ENCODE measurements at places on chromosomes 2 and 18. TPM values are rescaled to one million over a fixed set of nuclear protein-coding genes. Genes with fewer than 3 reads are reported as not detected.
A peak's percentile ranks its signal among the peaks of the same experiment; 100 is the strongest.

DNA sequence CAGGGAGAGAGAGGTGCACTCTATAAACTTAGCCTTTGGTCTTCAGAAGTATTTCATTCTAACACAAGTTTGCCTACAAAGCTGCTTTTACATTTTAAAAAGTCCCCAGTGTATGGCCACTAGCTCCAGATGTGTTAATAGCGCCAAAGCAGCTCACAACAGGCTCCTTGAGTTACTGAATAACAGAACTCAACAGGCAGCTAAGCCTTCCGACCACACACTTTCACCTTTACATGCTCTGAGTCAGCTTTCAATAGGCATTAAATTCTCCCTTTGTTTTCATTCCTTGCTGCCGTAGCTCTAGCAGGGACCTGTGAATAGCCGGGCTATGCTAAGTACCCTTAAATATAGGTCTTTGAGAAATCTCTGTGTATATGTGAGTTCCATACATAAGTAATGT is 262.8 kb upstream of the PARD3B start:
- DNase-seq, result no peak
- no peaks in the 10 kb centered on the region for H3K27me3 ChIP-seq
- H3K4me3 ChIP-seq, result no peak overlapping the region
- H3K27ac ChIP-seq, result no peak overlapping the region
- no peaks in the 10 kb centered on the region for H3K36me3 ChIP-seq

POTEC gene
- not detected for total RNA-seq

CNDP1 gene
- total RNA-seq, result 0.60 TPM

DNA sequence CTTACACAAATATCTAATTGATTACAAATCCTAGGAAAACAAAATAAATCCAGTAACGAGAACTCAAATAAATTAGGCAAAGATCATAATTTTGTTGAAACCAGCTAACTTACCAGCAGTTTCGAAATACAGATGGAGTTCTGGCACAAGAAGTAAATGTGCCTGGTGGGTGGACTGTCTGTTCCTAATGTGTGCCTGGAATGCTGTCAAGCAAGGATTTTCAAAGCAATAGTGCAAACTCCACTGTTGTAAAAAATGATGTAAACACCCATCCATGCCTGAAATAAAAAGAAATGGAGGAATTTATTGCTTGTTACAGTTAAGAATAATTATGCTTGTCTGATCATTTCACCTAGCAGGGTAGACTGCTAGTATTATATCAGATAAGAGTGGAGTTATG is 423.9 kb upstream of the MAP2 start:
- DNase-seq, result no peak
- no peaks in the 10 kb centered on the region for H3K36me3 ChIP-seq
- H3K27ac ChIP-seq, result no peak overlapping the region
- no peaks in the 10 kb centered on the region for H3K27me3 ChIP-seq
- H3K4me3 ChIP-seq, result no peak overlapping the region

GRCh38 chr2:49021271-49021670 is 133.0 kb downstream of the FSHR start:
- no peaks in the 10 kb centered on the region for H3K36me3 ChIP-seq
- no peaks in the 10 kb centered on the region for H3K27me3 ChIP-seq
- DNase-seq, result no peak
- no peaks in the 10 kb centered on the region for H3K4me1 ChIP-seq
- H3K27ac ChIP-seq, result no peak overlapping the region

POTEJ gene
- not detected for total RNA-seq

- DNase-seq, result no peak
- H3K4me1 ChIP-seq, result no peaks in the 10 kb centered on the region
- H3K36me3 ChIP-seq, result no peaks in the 10 kb centered on the region
Measured at GRCh38 chr2:191222952-191223351, 22.3 kb upstream of the MYO1B start.

AQP4 gene
- not detected for total RNA-seq

- no peaks in the 10 kb centered on the region for H3K27me3 ChIP-seq
- no peak overlapping the region for H3K27ac ChIP-seq
- no peak overlapping the region for H3K4me3 ChIP-seq
- H3K4me1 ChIP-seq, result no peaks in the 10 kb centered on the region
- peaks cover 77% of the 10 kb centered on the region for H3K36me3 ChIP-seq
Measured at GRCh38 chr2:26193578-26194231, 20.8 kb downstream of the GAREM2 start.

LBX2 gene
- total RNA-seq, result 1.8 TPM

GRCh38 chr2:80348078-80348477 is 43.5 kb upstream of the LRRTM1 start:
- H3K27me3 ChIP-seq, result no peaks in the 10 kb centered on the region
- H3K4me3 ChIP-seq, result no peak overlapping the region
- H3K4me1 ChIP-seq, result no peaks in the 10 kb centered on the region
- DNase-seq, result no peak
- H3K27ac ChIP-seq, result no peak overlapping the region
- no peaks in the 10 kb centered on the region for H3K36me3 ChIP-seq

DNA sequence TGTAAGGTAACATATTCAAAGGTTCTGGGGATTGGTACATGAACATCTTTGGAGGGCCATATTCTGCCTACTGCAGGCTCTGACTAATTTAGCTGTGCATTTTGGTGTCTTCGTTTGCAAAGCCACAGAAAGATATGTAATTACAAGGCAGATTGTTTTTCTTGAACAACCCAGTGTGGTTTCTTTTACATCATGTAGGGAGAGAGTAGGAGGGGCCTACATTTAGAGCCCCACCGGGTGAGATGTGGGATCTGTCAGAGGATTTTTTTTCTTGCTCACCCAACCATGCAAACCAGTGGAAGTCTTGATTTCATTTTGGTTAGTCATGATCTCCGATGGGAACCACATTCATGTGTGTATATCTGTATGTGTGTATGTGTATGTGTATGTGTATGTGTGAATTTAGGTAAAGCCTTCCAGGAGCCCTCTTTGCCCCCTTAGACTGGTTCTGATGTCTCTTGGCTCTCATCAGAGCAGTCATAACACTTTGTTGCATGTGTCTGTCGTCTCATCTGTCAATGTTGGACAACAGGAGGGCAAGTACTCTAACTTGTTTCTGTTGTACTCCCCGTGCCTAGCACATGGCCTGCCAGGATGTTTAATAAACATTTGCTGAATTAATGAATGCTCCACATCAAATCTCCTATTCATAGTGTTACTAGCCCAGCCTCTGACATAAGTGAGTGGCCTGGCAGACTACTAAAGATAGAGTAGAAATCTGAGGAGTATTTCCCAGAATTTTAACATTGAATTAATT is 239.9 kb downstream of the MTX2 start:
- H3K4me3 ChIP-seq, result no peak overlapping the region
- H3K27me3 ChIP-seq, result peaks cover 2% of the 10 kb centered on the region
- no peaks in the 10 kb centered on the region for H3K4me1 ChIP-seq
- no peaks in the 10 kb centered on the region for H3K36me3 ChIP-seq
- no peak for DNase-seq

NEB gene
- total RNA-seq, result 5.0 TPM

- no peak overlapping the region for H3K27ac ChIP-seq
- no peaks in the 10 kb centered on the region for H3K36me3 ChIP-seq
- H3K4me3 ChIP-seq, result no peak overlapping the region
- DNase-seq, result no peak
- H3K4me1 ChIP-seq, result no peaks in the 10 kb centered on the region
Measured at GRCh38 chr2:101052147-101052546, 50.1 kb downstream of the RPL31 start.

COMMD1 gene
- 24.3 TPM for total RNA-seq

- H3K36me3 ChIP-seq, result no peaks in the 10 kb centered on the region
- no peak for DNase-seq
- H3K4me1 ChIP-seq, result peaks cover 12% of the 10 kb centered on the region
- H3K27me3 ChIP-seq, result no peaks in the 10 kb centered on the region
- H3K4me3 ChIP-seq, result no peak overlapping the region
- H3K27ac ChIP-seq, result no peak overlapping the region
Measured at GRCh38 chr2:9772035-9772998, 71.0 kb upstream of the TAF1B start.

CLEC4F gene
- total RNA-seq, result 0.33 TPM

DNA sequence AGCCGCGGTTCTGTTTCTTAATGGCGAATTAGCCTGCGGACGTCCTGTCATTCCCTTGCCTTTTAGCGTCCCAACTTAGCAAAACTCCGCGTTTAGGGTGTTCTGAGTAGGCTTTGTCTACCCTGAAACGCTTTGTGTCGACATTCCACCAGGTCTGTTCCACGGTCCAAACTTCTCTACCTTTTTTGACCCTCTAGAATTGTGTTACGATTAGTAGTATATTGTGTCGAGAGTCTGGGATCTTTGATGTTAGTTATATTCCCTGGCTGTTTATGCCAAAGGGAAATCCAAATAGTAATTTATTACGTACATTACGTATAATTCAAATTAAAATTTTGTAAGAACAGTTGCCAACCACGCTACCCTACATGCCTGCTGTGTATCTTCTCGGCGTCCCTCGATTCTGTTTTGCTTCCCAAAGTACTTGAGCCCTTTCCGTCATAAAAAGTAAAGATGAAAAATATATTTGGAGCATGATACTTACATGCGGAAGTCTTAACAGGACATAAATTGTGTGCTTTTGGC is 495 bp upstream of the TTC32 start:
- peak overlapping the region; percentile 86 for H3K4me3 ChIP-seq
- DNase-seq, result peak; percentile 48
- no peaks in the 10 kb centered on the region for H3K36me3 ChIP-seq

- no peaks in the 10 kb centered on the region for H3K36me3 ChIP-seq
- H3K27ac ChIP-seq, result no peak overlapping the region
Measured at GRCh38 chr2:46887028-46887885, 28.3 kb downstream of the MCFD2 start.

SLC38A11 gene
- total RNA-seq, result not detected

FEV gene
- not detected for total RNA-seq

- DNase-seq, result no peak
- no peak overlapping the region for H3K4me3 ChIP-seq
- no peaks in the 10 kb centered on the region for H3K4me1 ChIP-seq
Measured at GRCh38 chr2:26550276-26551015, 72.5 kb upstream of the OTOF start.

MORN2 gene
- 1.4 TPM for total RNA-seq

DNA sequence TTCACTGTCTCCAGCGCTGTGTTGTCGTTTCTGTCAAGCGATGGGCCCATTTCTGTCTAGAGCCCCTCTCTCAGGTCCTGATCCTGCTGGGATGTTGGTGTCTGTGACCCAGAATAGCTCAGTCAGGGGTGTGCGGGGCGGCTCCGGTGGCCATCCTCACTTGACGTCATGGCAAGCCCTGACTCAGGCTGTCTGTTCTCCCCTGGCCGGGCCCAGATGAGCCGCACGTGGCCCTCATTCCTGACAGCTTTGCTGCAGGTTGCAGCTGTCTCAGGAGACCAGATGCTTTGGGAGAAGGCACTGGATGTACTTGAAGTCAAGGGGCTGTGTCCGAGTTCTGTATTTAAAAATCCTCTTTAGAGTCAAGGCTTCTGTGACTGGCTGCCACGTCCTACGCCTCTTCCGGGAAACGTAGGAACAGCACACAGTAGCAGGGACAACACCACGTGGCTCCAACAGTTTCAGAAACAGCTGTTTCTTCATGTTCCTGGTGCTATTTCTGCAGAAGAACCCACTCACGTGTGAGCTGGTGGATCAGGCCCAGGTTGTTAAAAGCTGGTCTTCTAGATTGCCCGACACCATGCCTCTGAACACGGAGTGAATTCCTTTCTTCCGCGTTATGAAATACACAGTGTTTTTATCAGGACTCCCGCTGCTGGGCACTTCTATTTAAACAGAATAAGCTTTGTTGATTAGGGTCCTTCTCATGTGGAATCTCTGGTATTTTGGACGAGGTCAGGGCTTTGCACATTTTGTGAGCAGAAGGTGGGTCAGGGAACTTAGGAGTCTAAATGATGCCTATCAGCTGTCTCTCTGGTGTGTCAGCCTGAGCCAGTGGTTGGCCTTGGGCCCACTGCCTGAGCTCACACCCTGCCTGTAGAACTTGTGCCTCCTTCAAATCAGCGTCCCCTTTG is 28.3 kb upstream of the NTSR2 start:
- H3K27ac ChIP-seq, result no peak overlapping the region
- DNase-seq, result no peak
- no peaks in the 10 kb centered on the region for H3K27me3 ChIP-seq
- peaks cover 9% of the 10 kb centered on the region for H3K4me1 ChIP-seq
- no peak overlapping the region for H3K4me3 ChIP-seq
- no peaks in the 10 kb centered on the region for H3K36me3 ChIP-seq

ST6GAL2 gene
- not detected for total RNA-seq

DNA sequence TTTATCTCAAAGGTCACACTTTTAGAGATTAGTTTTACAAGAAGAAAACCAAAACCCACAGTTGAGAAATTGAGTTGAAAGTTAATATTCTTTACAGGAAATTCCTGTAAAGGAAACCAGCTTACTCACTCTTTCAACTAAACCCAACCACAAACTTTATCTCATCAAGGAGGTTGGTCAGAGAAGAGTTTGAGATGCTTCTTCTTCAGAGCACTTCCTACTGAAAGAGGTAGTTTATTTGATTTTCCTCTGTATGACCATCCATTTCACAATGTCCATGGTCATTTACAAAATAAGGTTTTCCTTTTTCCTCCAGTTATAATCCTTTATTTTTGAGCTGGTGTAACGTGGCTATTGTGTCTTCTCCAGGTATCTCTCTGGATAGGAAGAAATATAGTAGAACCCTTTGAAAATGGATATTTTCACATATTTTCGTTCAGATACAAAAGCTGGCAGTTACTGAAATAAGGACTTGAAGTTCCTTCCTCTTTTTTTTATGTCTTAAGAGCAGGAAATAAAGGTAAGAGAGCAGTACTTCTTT is 4.5 kb upstream of the IL18RAP start:
- H3K36me3 ChIP-seq, result peaks cover 8% of the 10 kb centered on the region
- H3K27me3 ChIP-seq, result no peaks in the 10 kb centered on the region
- H3K27ac ChIP-seq, result peak overlapping the region; percentile 77

GRCh38 chr2:42897358-42897757 is 105.0 kb upstream of the HAAO start:
- H3K4me1 ChIP-seq, result no peaks in the 10 kb centered on the region
- no peaks in the 10 kb centered on the region for H3K36me3 ChIP-seq
- DNase-seq, result no peak
- no peaks in the 10 kb centered on the region for H3K27me3 ChIP-seq
- H3K4me3 ChIP-seq, result no peak overlapping the region
- no peak overlapping the region for H3K27ac ChIP-seq

GRCh38 chr2:30865892-30866681 is 58.8 kb upstream of the CAPN13 start:
- H3K27me3 ChIP-seq, result no peaks in the 10 kb centered on the region
- H3K36me3 ChIP-seq, result no peaks in the 10 kb centered on the region
- H3K27ac ChIP-seq, result no peak overlapping the region
- DNase-seq, result no peak
- H3K4me3 ChIP-seq, result no peak overlapping the region

EVX2 gene
- not detected for total RNA-seq

DNA sequence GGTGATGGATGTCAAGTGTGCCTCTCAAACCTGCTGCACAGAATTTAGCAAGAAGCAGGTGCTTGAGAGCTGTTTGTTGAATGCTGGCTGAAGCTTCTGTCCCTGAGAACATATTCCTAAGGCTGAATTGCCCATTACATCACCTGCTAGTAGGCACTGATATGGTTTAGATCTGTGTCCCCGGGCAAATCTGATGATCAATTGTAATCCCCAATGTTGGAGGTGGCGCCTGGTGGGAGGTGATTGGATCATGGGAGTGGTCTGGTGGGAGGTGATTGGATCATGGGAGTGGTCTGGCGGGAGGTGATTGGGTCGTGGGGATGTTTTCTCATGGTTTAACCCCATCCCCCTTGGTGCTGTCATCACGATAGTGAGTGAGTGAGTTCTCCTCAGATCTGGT is 128.0 kb downstream of the HRH4 start:
- no peaks in the 10 kb centered on the region for H3K27me3 ChIP-seq
- no peak for DNase-seq
- no peaks in the 10 kb centered on the region for H3K36me3 ChIP-seq
- H3K27ac ChIP-seq, result no peak overlapping the region

GRCh38 chr2:182367401-182367800 is 59.4 kb downstream of the PDE1A start:
- H3K4me3 ChIP-seq, result no peak overlapping the region
- H3K36me3 ChIP-seq, result no peaks in the 10 kb centered on the region
- no peaks in the 10 kb centered on the region for H3K4me1 ChIP-seq
- no peaks in the 10 kb centered on the region for H3K27me3 ChIP-seq
- DNase-seq, result no peak
